ENCODE measurements at places on chromosomes 3 and 15.

GRCh38 chr15:68930268-68931022, at the start of gene SPESP1:
Gene SPESP1, plus strand, starts transcription at chr15:68930525. Its CDS starts 129 bp downstream, at chr15:68930654.
- DNase-seq = no peak

DNA sequence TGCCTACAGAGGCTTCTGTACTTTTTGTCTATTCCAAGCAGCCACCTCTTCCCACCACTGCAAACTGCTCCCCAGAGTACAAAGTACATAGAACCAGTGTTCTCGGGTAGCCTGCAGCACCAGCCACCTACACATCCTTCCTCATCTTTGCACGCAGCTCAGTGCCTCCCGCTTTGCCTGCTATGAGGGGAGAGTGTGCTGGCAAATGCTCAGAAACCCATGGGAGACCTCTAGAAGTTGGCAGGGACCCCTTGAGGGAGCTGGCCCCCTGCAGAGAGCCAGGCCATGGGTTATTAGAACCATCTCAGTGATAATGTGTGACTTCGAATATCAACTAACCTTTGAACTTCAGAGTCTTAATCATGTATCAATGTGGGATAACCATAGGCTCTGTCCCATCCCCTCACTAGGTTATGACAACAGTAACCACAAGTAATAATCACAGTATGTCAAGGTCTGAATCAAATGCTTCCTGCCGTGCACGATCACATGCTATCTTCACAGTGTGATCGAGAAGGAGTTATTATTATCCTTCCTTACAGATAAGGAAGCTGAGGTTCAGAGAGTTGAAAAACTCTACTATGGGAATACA, 22.8 kb upstream of the SMAD3 start:
- DNase-seq = no peak

DNA sequence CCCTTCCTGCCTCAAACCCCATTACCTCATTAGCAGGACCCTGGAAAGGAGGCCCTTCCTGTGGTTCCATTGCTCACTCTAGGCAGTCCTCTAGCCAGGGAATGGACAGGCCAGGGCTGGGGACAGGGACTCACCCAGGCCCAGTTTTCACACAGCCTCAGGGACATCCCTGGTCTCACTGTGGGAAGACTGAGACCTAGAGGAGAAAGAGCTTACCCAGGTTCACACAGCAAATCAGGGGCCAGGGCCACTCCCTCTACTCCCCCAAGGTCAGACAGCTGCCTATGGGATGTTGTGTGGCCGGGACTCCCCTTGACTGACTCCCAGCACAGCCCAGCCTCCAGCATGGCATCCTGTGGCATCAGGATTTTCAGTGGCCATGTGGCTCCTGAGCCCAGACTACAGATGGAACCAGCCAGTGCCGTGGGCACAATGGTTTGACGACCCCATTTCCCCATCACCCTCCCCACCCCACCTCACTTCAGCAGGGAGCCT, 49.3 kb downstream of the ADAMTS7 start:
- DNase-seq = no peak

GRCh38 chr3:149647285-149647684, 10.5 kb downstream of the WWTR1 start:
- no peak for DNase-seq

- DNase-seq = no peak
These were observed 151.4 kb downstream of the OTOL1 start for GRCh38 chr3:161647936-161648470.

DNA sequence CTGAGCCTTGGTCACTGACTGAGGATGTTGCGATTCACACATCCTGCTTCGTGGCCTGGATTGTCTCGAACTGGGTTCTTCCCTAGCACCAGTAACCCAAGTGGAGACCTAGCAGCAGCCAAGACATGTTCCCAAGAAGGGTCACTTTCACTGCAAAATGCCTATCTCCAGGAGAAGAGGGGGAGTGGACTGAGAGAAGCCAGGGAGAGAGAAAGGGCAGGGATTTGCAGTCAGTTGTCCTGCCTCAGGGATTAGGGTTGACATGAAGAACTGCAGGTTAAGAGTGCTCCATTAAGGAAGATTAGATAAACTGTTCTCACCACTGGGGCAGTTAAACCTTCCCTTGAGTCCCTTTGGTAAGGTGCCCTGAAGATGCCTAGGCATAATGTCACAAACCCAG, 5.7 kb upstream of the CD276 start:
- DNase-seq = no peak

- DNase-seq = no peak
These were observed 18.8 kb upstream of the FAM81A start for GRCh38 chr15:59419170-59419569.

GRCh38 chr3:63964681-63965485, 52.7 kb upstream of the SCAANT1 start:
- DNase-seq = no peak

- DNase-seq = no peak
These were observed 553.6 kb downstream of the EPHB1 start for GRCh38 chr3:135348690-135349089.

DNA sequence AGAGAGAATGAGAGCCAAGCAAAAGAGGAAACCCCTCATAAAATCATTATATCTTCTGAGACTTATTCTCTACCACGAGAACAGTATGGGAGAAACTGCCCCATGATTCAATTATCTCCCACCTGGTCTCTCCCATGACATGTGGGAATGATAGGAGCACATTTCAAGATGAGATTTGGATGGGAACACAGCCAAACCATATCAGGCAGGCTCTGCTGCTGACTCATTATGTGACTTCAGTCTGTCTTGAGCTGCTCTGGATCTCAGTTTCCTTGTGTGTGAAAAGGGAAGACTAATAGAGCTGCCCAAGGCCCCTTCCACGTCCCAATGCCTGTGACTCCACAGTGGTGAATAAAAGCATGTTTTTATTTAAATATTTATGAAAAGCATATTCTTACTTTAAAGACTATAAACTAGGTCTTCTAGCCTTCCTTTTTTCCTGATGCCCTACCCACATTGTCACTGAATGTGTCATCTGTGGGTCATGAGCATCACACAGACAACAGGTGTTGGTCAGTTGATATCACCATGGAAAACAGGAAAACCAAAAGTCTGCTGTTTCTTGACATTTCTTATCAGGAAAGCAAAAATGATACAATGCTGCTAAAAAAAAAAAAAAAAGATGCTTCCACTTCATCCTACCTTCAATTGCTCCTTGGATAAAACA, 96.0 kb upstream of the PPP2R3A start:
- DNase-seq = no peak

GRCh38 chr3:82088749-82089148, 327.3 kb upstream of the GBE1 start:
- DNase-seq = no peak

DNA sequence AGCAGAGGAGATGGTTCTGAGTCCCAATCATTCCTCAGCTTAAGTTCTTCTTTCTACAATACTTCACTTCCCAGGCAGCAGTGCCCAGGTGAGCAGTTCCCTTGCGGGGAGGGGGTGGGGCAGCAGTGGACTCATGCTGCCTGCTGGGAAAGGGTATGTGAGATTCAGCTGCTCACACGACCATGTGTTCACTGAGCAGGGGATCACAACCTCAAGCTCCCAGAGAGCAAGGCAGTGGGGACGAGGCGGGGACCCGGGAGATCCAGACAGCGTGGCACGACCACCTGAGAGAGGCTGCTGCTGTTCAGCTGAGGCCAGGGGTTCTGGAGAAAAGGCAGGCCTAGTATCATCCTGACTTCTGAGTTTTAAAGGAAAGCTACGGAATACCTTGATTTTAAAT, 166.6 kb downstream of the XXYLT1 start:
- no peak for DNase-seq

DNA sequence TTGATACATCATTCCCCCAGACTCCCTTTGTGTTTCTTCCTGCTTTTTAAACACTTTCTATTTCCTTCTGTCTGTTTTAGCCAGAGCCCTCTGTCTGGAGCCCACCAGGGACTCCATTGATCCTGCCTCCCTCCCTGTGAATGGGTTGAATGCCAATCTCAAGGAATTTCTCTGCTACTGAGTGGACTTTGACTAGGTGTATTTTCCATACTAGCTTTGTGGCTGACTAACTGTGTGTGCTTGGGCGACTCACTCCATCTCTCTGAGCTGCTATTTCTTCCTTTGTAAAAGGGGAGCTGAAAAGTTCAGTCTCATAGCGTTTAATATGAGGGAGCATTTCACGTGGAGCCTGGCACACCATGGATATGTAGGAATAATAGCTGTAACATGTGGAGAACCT, 98.8 kb downstream of the EEFSEC start:
- DNase-seq = no peak

All from activated T-helper 1 cell treated with anti-CD3 and anti-CD28 coated beads, Interleukin-2, amount 50 U/mL, for 16 hours (primary cell).